ENCODE measurements at places on chromosomes 1 and 21.

DNA sequence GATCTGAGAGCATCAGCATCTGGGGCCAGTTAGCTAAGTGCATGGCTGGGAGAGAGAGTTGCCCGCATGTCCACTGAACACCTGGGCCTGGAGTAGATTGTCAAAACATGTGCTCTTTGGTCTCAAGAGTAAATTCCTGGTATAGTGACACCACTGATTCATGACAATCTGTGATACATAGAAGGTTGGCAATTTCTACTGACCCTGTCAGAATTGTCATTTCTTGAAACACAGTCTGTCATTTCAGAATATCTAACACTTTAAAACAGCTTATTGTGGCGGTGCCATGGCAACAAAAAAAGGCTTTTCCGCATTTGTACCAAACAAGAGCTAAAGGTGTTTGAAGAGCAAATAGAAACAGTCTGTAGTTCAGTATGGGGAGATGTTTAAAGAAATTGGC is 186.4 kb upstream of the FAM78B start:
- no peak for DNase-seq

DNA sequence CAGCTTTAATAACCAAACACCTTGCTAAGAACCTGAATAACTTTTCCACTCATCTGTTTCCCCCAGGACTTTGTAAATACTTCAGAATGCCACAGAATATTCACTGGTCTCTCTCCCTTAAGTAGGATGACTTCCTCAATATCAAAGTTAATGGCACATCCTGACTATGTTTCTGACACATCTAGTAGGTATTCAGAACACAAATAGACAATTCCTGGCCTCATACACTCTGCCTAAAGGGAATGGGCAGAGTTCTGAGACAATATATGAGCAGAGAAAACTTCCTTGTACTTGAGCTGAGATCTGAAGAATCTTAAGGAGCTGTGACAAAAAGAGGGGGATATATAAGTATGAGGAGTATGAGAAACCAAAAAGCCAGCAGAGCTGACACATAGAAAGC is 34.8 kb downstream of the ANKRD13C start:
- DNase-seq = no peak

DNA sequence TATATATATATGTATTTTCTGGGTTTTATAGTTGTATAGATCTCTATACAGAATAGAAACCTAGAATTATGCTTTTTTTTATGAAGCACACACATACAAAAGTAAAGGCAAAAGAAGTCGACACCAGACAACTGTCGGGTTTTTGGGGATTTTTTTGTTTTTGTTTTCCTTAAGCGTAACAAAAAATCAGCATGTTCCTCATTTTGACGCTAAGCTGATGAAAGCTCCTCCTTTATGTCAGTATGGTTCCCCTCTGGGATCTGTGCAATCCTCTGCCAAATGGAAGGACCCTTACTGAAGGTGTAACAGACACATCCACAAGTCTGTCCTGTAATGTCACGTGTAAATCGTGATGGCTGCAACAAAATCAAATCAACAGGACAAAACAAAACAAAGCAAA is 226.2 kb downstream of the RHOU start:
- no peak for DNase-seq

DNA sequence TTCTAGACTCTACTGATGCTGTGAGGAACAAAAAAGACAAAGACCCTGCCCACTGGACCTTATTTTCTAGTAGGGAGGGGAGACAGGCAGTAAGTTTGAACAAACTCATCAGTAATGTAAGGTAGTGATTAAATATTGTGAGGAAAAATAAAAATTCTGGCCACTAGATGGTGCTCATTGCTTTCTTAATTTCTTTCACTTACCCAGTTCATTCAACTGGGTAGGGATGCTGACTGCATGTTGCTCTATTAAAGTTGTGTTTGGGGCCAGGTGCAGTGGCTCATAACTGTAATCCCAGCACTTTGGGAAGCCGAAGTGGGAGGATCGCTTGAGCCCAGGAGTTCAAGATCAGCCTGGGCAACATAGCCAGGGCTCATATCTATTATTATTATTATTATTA is 6.3 kb upstream of the KYAT3 start:
- DNase-seq = no peak

DNA sequence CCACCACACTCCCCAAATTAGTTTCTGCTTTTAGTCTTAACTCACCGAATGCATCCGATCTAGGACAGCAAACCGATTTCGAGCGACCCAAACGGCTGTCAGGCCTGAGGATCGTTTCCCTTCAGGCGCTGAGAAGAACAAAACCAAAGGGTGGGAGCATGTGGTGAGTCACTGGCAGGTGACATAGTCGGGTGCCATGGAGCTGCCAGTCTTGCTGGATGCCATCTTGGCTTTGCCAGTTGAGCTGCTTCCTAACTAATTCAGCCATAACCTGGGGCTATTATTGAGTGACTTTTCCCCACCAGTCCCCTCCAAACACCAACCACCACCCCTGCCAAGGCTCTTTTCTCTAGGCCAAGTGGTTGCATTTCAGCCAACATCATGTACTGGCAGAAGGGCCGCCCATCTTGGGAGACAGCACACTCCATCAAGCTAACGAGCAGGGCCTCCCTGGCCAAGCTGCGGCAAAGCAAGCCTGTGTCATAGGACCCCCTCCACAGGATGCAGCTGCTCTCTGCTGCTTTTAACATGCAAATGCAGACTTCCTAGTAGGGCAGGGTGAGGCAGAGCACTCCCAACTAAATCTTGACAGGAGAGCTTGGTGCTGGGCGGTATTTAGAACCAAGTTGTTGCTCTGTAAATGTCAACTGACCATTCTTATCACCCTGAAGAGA is 22.3 kb upstream of the PEX19 start:
- no peak for DNase-seq

GRCh38 chr1:22699681-22700520 is 10.7 kb upstream of the EPHB2 start:
- DNase-seq = no peak

DNA sequence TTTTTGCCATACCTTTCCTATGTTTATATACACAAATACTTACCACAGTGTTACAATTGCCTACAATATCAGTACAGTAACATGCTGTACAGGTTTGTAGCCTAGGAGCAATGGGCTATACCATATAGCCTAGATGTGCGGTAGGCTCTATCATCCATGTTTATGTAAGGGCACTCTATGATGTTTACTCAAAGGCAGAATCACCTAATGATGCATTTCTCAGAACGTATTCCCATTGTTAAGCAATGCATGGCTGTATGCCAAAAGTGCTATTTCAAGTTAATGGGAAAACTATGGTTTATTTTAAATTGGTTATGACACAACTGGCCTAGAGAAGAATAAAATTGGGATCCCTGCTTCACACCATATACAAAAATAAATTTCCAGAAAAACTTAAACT is 36.9 kb upstream of the DISP1 start:
- DNase-seq = no peak

- no peak for DNase-seq
Measured at GRCh38 chr1:199646761-199647160, 380.7 kb upstream of the NR5A2 start.

DNA sequence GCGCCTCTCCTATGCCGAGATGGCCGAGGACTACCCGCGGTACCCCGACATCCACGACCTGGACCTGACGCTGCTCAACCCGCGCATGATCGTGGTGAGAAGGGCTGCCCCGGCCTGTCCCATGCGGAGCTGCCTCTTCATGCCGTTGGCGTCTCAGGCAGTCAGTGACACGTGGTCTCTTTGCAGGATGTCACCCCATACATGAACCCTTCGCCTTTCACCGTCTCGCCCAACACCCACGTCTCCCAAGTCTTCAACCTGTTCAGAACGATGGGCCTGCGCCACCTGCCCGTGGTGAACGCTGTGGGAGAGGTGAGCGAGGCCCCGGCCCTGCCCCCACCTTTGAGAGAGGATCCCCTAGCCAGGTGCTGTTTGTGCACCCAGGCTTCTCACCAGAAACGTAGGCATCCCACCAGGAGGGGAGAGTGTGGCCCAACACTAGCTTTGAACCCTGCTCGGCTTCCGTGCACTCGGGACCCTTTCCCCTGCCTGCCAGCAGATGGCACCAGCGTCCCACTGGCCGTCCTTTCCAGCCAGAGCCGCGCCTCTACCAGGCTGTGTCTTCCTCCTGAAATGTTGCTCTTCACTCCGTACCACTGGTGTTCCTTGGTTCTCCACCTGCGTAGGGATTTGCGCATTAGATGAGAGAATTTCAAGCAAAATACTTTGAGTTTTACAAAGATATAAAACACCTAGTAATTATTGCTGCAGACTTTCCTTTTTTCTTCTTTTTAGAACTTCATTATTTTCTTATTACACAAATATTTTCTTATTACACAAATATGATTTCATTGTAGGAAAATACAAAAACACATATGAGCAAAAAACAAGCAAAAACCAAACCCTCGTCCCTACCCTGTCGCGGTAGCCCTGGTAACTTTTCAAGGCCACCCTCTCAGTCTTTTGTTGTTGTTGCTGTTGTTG is 9.0 kb downstream of the NPPA start:
- no peak for DNase-seq

GRCh38 chr1:223212441-223212840 is 69.4 kb upstream of the TLR5 start:
- no peak for DNase-seq

DNA sequence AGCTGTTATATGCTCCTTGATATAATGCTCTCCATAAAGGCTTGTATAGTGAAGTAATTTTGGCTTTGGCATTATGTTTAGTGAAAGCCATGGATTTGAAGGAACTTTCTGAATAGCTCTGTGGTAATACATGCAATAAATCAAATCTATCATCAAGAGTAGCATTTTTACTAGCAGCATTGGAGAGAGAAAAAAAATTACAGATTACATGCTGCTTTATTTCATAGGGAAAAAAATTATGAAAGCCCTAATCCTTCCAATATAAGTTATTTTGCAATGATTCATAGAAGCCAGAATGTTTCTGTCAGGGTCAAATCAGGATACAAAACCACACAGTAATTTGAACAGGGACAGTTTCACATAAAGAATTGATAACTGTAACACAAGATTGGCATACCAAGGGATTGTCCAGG is 250.0 kb downstream of the SPATA17 start:
- no peak for DNase-seq

DNA sequence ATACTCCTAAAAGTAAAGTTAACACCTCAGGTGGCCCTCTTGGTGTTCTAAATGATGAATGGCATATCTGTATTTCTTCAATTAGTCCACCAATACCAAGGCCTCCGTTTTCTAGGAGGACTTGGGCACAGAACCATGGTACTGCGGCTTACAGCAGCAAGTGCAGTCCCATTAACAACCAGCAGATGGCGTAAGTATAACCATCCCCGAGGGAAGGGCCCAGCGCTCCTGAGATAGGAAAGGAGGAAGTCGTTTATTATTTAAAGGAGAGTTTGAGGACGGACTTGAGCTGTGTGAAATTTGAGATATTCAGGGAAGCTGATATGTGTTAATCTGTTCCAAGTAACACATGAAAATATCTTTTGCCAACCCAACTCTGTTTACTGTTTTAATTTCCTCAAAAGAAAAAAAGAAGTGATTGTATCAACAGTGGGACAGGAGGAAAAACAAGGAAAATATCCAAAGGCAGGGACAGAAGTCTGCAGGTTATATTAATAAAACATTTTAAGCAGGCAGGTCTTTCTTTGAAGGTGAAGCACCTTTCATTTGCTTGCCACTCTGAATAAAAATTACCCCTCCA is 37.7 kb upstream of the KCNJ15 start:
- DNase-seq = peak; percentile 40

- no peak for DNase-seq
Measured at GRCh38 chr1:180849031-180849775, 63.5 kb upstream of the KIAA1614 start.

DNA sequence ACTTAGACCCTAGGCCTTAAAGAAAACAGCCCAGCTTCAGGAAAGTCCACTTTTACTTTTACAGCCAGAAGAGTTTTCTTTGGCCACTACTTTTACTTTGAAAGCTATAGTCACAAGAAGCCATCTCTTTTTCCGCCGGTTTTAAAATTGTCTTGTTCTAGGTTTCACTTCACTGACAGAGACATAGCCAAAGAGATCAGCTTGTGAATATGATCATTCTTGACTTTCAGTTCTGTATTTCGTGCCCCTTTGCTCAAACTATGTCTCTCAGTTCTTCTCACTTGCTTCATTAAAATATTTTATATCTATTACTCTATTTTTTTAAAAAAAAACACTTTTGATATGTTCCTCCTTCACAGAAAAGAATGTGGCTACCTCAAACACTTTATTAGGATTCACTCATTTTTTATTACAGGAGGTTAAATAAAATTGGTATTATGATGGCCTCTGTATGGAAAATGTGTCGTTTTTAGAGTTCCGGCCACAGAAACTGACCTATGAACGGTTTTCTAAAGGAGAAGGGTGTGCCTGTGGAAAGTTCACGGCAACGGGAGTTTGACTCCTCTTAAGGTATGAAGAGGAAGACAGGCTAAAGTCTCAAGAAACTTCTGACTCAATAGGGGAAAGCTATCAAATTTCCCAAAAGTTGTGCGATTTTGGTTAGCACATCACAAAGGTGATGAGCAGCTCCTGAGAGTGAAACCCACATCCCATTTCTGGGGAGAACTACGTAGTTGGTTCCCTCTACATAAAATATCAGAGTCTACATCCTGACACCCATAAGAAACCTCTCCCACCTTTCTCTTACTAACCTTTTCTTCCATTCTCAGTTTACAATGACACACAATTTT is 1.2 kb downstream of the MCOLN2 start:
- no peak for DNase-seq

GRCh38 chr21:17359781-17360180 is 153.1 kb upstream of the CXADR start:
- no peak for DNase-seq

DNA sequence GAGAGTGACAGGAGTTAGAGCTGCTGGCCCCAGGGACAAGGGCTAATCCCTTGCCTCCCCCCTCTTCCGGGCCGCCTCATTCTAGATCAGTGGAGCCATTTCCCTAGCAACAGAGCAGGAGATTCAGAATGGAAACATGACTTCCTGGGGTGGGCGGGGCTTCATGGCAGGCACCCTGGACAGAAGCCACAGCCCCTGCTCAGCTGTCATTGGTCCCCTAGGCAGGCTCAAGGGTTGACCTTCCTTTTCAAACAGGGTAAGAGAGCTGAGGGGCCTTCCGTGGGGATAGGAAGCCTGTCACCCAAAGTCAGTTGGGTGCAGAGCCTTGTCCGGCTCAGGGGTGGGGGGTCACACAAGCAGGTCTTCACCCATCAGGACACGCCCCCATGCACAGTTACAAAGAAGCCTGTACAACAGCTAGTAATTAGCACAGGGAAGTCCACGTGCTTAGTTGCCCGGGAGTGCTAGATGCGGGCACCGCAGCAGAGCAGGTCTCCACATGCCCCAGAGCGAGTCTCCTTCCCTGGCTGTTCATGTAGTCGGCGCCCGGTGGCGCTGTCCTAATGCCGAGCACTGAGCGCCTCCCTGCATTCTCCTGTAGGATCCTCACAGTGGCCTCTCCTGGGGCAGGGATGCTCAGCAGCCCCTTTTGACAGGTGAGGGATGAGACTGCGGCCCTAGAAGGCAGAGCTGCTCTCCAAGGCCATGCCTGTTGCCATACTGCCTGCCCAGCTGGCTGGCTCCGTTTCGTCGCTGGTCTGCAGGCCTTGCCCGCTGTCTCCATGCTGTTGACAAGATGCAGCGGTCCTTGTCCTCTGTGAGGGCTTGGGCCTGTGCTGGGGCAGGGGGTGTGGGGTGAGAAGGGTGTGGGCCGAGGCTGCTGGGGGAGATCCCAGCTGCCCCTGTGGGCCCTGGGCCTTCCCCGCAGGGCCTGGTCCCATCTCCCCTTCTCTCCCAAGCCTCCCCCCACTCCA is 5.1 kb downstream of the TMEM201 start:
- peak; percentile 70 for DNase-seq

GRCh38 chr1:21955501-21956281 is 18.6 kb upstream of the HSPG2 start:
- DNase-seq = no peak

- no peak for DNase-seq
Measured at GRCh38 chr1:218499011-218499691, 154.0 kb downstream of the TGFB2 start.

GRCh38 chr1:228830185-228830953 is 95.1 kb downstream of the RHOU start:
- no peak for DNase-seq
